ENCODE measurements at places on chromosomes 4 and X. TPM values are rescaled to one million over a fixed set of nuclear protein-coding genes. Genes with fewer than 3 reads are reported as not detected.

DUX4 gene
- total RNA-seq, result not detected

SYNPO2 gene
- total RNA-seq, result 1.0 TPM

TMEM31 gene
- not detected for total RNA-seq

PLAC8 gene
- total RNA-seq, result 1.1 TPM

ATP2B3 gene
- total RNA-seq, result 0.31 TPM

SEPTIN6 gene
- total RNA-seq, result 12.5 TPM

PWWP3B gene
- not detected for total RNA-seq

GLOD5 gene
- total RNA-seq, result not detected

DCAF12L2 gene
- total RNA-seq, result 0.08 TPM

TNIP3 gene
- 0.39 TPM for total RNA-seq

HAUS7 gene
- total RNA-seq, result 55.5 TPM

GPR78 gene
- total RNA-seq, result 0.05 TPM

OTC gene
- total RNA-seq, result not detected

ASB12 gene
- not detected for total RNA-seq

TTC29 gene
- total RNA-seq, result not detected

MAGEB18 gene
- not detected for total RNA-seq

SHOX gene
- total RNA-seq, result not detected

EFNB1 gene
- total RNA-seq, result 8.7 TPM

ADGRL3 gene
- 0.05 TPM for total RNA-seq

PLXNB3 gene
- 3.5 TPM for total RNA-seq

HSFX2 gene
- total RNA-seq, result 0.24 TPM

TMSB15C gene
- 0.14 TPM for total RNA-seq

PDGFC gene
- 2.4 TPM for total RNA-seq

HMX1 gene
- 0.13 TPM for total RNA-seq

AMBN gene
- not detected for total RNA-seq

MAGEC1 gene
- total RNA-seq, result not detected

PTPN13 gene
- 4.3 TPM for total RNA-seq

FGFBP2 gene
- 0.12 TPM for total RNA-seq

XAGE1A gene
- 16.0 TPM for total RNA-seq

GYG2 gene
- total RNA-seq, result 5.1 TPM

TEX13B gene
- total RNA-seq, result not detected
